CD4-positive, CD25-positive, alpha-beta regulatory T cell (primary cell): ENCODE measurements at places on chromosomes 1 and 21.

- DNase-seq: no peak
- no peak overlapping the region for H3K27ac ChIP-seq
- no peak overlapping the region for H3K4me3 ChIP-seq
These were observed 14.3 kb downstream of the PROX1 start for GRCh38 chr1:214002060-214002459.

DNA sequence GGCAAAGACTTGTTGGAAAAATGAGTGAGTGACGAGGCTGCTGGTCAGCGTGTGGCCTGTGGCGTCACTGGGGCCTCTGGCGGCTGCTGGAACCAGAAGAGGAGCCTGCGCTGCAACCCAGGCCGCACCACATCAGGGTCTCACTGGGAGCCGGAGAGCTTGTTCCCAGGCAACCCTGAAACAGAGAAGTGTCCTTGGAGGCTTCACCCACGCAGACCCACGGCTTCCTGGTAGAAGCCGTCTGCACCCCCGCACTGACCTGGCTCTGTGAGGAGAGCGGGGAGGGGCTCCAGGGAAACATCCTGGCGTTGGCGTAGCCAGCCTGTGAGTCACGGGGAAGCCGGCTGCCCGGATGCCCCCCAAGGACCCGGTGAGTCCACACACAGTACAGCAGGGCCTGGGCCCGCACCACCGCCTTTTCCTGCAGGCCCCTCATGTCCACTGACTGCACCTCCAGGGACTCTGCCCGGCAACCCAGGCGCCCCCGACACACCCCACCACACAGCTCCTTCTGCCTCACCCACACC lies 57.4 kb downstream of the COL6A1 start:
- H3K4me3 ChIP-seq: no peak overlapping the region
- no peaks in the 10 kb centered on the region for H3K4me1 ChIP-seq
- no peaks in the 10 kb centered on the region for H3K36me3 ChIP-seq
- H3K27ac ChIP-seq: no peak overlapping the region

GRCh38 chr1:98342566-98342965 lies 319.0 kb upstream of the SNX7 start:
- H3K27ac ChIP-seq: no peak overlapping the region
- no peak overlapping the region for H3K4me3 ChIP-seq
- no peaks in the 10 kb centered on the region for H3K27me3 ChIP-seq
- H3K4me1 ChIP-seq: no peaks in the 10 kb centered on the region

DNA sequence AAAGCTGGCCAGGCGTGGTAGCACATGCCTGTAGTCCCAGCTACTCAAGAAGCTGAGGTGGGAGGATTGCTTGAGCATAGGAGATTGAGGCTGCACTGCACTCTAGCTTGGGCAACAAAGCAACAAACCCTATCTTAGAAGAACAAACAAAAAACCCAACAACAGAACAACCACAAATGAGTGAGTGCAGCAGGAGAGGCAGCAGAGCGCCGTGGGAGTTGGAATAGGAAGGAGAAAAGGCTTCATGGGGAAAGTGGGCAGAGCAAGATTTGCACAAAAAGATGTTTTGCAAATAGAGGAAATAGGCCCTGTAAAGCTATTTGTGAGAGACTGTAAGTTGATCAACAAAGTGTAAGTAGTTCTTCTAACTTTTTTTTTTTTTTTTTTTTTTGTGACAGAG lies 19.6 kb downstream of the SMAP2 start:
- H3K4me3 ChIP-seq: peak overlapping the region; percentile 84
- peaks cover 96% of the 10 kb centered on the region for H3K4me1 ChIP-seq
- no peaks in the 10 kb centered on the region for H3K27me3 ChIP-seq

GRCh38 chr1:50920409-50920808 lies 39.7 kb downstream of the FAF1 start:
- H3K4me3 ChIP-seq: no peak overlapping the region
- H3K27ac ChIP-seq: no peak overlapping the region
- no peaks in the 10 kb centered on the region for H3K27me3 ChIP-seq
- no peak for DNase-seq

GRCh38 chr1:22420455-22421053 lies 31.1 kb upstream of the ZBTB40 start:
- peak; percentile 16 for DNase-seq
- H3K27me3 ChIP-seq: peaks cover 19% of the 10 kb centered on the region
- no peak overlapping the region for H3K27ac ChIP-seq

DNA sequence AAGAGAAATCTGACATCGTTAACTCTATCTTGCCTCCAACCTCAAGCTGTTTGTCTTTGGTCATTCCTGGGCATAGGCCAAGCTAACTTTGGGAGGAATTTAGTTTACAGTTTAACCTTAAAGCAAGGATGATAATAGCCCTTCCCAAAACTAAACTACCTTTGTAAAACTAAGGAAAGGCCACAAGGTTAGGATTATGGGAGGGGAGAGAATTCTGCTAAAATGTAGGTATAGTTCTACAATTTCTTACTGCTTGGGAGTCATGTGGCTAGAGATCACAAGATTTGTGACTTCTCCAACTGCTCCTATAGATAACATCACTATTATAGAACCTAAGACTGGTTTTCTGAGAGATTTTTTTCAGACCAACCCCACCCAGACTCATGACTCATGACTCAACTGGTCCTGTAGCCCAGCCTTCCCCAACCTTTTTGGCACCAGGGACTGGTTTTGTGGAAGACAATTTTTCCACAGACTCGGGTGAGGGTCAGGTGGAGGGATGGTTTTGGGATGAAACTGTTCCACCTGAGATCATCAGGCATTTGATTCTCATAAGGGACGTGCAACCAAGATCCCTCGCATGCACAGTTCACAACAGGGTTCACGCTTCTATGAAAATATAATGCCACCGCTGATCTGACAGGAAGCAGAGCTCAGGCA lies 70.7 kb upstream of the MUTYH start:
- H3K27ac ChIP-seq: no peak overlapping the region
- H3K27me3 ChIP-seq: no peaks in the 10 kb centered on the region
- H3K36me3 ChIP-seq: no peaks in the 10 kb centered on the region

DNA sequence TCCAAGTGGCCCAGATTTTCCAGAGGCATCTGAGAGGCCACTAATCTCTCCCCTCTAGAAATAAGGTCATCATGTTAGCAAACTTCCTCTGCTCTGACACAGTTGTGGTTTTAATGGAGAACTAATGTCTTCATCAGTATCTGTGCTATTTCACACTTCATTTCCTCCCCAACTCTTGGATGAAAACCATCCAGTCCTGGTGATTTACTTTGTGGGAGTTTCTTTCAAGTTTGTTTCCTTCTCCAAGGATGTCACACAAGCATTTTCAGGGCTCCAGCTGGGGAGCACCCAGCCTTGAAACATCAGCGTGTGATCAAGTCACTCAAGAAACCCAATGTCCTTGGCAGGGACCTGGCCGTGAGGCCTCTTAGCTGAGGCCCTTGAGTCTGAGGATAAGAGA lies 38.8 kb downstream of the TBX15 start:
- no peak overlapping the region for H3K27ac ChIP-seq
- no peaks in the 10 kb centered on the region for H3K27me3 ChIP-seq
- H3K36me3 ChIP-seq: no peaks in the 10 kb centered on the region
- no peaks in the 10 kb centered on the region for H3K4me1 ChIP-seq
- no peak for DNase-seq
- no peak overlapping the region for H3K4me3 ChIP-seq

DNA sequence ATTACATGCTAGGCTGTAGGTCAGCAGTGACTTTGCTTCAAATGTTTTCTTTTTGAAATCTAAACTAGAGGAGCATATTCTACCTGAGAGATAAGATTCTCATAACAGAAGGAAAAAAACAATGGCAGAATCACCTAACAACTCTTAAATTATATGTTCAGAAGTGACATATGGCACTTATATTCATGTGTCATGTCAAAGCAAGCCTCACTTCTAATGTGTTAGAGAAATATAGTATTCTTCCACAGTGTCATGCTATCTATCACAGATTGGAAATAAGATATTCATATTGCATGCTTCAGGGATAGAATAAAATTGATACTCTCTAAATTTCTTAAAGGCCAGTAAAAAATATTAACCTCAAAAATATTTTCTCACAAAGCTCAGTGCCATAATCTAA lies 874.6 kb upstream of the PRMT6 start:
- no peaks in the 10 kb centered on the region for H3K27me3 ChIP-seq
- no peak overlapping the region for H3K4me3 ChIP-seq
- no peaks in the 10 kb centered on the region for H3K36me3 ChIP-seq
- H3K27ac ChIP-seq: no peak overlapping the region
- H3K4me1 ChIP-seq: no peaks in the 10 kb centered on the region

GRCh38 chr1:66834926-66835325 lies 33.9 kb upstream of the INSL5 start:
- no peaks in the 10 kb centered on the region for H3K36me3 ChIP-seq
- no peak overlapping the region for H3K27ac ChIP-seq
- H3K4me3 ChIP-seq: no peak overlapping the region

- H3K4me3 ChIP-seq: no peak overlapping the region
- H3K36me3 ChIP-seq: peaks cover 63% of the 10 kb centered on the region
- no peaks in the 10 kb centered on the region for H3K27me3 ChIP-seq
- DNase-seq: no peak
- no peak overlapping the region for H3K27ac ChIP-seq
These were observed 17.3 kb downstream of the POFUT2 start for GRCh38 chr21:45270306-45270821.

DNA sequence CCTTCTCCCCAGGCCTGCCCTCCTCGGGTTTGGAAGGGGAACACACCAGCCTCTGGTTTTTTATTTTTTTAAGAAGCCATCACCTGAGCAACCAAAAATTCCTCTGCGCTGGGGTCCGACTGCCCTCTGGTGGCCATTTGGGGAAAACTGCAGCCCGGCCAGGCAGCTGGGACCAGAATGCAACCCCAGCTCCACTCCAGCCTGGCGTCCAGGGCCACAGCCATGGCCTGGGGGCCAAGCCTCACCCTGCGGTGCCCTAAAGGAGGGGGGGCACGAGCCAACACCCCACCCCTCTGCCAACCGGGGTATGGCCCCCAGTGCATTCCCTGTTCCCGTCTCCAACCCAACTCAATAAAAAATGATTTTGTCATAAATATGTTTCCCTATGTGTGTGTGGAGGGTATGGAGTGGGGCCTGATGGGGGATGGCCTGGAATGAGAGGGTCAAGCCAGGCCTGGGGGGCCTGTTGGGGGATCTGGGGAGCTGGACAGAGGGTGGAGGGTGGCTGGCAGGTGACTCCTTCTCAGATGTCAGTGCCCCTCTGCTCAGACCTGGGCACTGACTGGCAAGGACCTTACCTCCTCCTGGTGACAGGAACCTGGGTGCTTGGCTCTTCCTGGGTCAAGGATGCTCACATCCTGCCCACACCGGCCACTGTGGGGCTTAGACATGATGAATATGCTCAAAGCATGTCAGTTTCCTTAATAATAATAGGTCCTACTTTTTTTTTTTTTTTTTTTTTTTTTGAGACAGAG lies 3.2 kb downstream of the GPR3 start:
- peak; percentile 70 for DNase-seq
- no peak overlapping the region for H3K4me3 ChIP-seq
- H3K36me3 ChIP-seq: no peaks in the 10 kb centered on the region
- no peak overlapping the region for H3K27ac ChIP-seq
- H3K4me1 ChIP-seq: peaks cover 25% of the 10 kb centered on the region

DNA sequence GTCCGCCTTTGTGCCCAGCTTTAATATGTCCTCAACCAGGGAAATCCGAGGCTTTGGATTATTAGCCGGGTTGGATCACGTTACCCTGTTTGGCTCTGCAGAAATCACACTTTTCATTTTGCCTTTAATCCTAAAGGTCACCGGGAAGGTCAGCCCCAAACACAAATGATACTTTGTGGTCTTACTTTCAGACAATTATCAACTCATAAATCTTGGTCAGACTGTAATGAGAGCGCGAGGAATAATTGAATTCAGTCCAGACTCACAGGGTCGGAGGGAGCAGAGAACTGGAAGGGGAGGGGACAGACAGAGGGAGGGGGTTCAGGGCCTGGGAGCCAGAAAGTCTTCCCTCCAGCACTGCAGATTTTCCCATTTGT lies 91.7 kb upstream of the NFIA start:
- H3K4me3 ChIP-seq: no peak overlapping the region
- no peak overlapping the region for H3K27ac ChIP-seq
- no peaks in the 10 kb centered on the region for H3K4me1 ChIP-seq

DNA sequence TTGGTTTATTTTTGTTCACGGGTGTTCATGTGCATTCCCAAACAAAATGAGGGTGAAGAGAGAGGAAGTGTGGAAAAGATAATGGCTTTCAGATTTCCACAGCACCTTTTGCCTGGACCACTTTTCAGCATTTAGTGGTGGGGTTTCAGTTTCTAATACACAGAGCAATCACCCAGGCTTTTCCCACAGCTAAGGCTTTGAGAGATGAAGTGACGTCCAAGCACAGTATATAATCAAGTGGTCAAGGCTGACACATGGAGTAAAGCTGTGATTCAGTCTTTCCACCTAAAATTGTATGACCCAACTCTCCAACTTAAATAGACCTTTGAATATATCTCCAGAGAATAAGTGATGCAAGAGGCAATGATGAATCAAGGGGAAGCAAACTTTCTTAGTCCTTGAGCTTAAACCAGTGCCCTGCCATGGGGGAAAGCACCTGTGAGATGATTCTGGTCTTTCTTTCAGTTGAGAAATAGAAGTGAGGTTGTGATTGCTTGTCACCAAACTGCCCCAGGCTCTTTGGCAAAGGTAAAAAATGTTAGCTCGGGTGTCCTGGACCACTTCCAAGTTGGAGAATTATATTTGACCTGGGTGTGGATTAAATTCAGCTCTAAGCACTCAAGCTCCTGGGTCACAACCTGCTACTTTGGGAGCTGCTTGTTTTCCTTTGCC lies 2.4 kb upstream of the PIK3R3 start:
- no peak overlapping the region for H3K4me3 ChIP-seq
- H3K27ac ChIP-seq: no peak overlapping the region
- H3K4me1 ChIP-seq: peaks cover 22% of the 10 kb centered on the region
- no peak for DNase-seq
- no peaks in the 10 kb centered on the region for H3K36me3 ChIP-seq

GRCh38 chr1:111571987-111572386 lies 47.6 kb upstream of the RAP1A start:
- no peak for DNase-seq
- H3K4me1 ChIP-seq: no peaks in the 10 kb centered on the region
- no peaks in the 10 kb centered on the region for H3K36me3 ChIP-seq
- H3K4me3 ChIP-seq: no peak overlapping the region
- H3K27ac ChIP-seq: no peak overlapping the region
- H3K27me3 ChIP-seq: no peaks in the 10 kb centered on the region
